ENCODE measurements at places on chromosomes 13 and 19.
A peak's percentile ranks its signal among the peaks of the same experiment; 100 is the strongest.

- DNase-seq, result no peak
Observed at GRCh38 chr13:44508562-44509077, 67.5 kb downstream of the TSC22D1 start.

DNA sequence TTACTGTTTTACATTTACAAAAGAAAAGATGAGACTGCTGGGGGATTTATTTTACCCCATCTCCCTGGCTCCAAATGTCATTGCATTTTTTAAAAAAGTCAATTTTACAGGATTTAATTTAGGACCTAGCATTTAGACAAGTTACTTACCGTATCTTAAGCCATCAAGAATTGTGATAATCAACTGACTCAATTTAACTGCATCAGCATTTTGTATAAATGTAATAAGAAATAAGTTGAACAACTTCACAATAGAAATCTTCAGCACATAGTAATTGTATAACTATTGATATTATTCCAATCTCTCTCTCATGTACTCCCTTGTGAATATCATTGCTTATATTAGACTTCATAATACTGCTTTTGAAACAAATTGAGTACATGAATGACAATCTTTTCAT, 907.5 kb upstream of the SLC10A2 start:
- DNase-seq, result no peak

GRCh38 chr19:39359026-39359425, 16.8 kb downstream of the SAMD4B start:
- DNase-seq, result peak; percentile 31

DNA sequence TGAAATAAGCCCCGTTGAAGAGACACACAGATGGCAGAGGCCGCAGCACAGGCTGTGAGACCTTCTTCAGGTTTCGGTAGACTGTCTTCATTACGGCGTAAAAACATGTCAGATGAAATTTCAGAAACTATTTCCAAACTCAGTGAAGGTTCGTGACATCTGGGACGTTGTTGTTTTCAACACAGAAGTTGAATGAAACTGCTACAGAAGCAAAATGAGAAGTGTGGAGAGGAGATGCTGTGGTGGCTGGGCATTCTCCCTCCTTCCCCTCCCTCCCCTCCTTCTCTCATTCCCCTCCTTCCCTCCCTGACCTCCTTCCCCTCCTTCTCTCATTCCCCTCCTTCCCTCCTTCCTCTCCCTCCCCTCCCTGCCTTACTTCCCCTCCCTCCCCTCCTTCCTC, 113.6 kb downstream of the ATP11A start:
- DNase-seq, result no peak

DNA sequence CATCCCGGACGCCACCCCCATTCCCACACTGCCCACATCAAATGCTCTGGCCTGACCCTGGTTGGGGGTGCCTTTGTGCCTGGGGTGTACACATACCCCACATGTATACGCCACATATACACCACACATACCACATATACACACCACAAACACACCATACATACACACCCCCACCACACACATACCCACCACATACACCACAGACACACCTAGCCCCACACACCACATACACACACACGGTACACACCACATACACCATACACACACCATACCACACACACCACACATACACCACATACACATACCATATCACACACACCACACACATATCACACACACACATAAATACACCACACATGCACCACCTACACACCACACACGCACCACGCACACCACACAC, 10.2 kb downstream of the ERFL start:
- no peak for DNase-seq

DNA sequence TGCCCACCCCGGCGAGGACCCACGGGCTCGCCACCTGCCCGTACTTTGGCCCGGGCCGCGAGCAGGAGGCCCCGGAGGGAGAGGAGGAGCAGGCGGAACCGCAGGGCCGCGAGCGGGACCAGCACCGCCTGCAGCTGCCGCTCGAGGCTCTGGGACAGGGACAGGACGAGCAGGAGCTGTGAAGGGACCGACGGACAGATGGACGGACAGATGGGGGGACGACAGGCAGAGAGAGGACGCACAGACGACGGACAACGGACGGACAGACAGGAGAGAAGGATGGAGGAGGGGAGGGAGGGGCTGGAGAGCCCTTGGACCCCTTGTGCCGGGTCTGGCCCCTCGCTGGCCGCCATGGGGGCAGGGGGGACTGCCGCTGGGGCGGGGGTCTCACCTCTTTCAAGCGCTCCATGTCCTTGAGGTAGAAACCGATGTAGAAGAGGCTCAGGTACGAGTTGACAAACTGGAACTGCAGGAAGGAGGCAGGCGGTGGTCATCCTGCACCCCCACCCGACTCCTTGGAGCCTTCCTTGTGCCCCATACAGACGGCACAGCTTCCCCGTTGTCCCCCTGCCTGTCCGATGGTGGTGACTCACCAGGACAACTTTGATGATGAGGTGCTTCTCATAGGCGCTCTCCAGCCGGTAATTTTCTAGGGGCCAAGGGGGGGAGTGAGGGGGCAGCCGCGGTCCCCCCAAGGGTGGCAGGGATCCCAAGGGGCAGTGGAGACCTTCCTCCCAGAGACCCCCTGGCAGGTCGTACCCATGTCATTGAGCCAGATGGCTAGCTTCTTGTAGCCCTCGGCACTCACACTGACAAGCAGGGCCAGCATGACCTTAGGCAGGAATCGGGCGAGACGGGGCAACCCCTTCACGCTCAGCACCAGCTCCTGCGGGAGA, 5.0 kb downstream of the ANO8 start:
- no peak for DNase-seq

DNA sequence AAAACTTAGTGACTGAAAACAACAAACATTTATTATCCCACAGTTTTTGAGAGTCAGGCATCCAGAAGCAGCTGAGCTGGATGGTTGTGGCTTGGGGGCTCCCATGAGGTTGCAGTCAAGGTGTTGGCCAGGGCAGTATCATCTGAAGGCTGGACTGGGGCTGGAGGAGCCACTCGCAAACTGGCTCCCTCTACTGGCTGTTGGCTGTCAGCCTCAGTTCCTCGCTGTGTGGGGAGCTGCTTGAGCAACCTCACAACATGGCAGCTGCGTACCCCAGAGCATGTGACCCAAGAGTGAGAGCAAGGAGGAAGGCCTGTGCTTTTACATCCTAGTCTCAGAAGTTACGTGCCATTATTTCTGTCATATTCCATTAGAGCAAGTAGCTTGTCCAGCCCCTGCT, 9.7 kb downstream of the YJU2 start:
- DNase-seq, result peak; percentile 22

- DNase-seq, result no peak
Observed at GRCh38 chr13:113020323-113021080, 51.5 kb downstream of the MCF2L start.

- DNase-seq, result no peak
Observed at GRCh38 chr19:43311706-43312105, 41.8 kb upstream of the CD177 start.

DNA sequence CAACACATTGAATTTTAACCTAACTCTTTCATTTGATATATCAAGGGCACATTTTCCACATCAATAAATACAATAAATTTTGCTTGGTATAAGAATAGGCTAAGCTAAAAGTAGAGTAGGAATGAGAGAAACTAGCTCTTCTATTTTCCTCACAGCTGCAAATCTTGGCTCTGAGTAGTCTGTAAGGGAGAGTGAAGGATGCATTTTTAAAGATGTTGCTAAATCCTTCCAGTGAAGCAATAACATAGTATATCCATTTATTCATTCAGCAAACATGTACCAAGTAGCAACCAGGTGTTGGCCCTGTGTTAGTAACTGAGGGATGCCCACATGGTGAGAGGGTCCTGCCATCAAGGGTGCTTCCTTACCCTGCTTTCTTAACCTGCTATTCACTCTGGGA, 799.9 kb downstream of the PCDH9 start:
- no peak for DNase-seq

DNA sequence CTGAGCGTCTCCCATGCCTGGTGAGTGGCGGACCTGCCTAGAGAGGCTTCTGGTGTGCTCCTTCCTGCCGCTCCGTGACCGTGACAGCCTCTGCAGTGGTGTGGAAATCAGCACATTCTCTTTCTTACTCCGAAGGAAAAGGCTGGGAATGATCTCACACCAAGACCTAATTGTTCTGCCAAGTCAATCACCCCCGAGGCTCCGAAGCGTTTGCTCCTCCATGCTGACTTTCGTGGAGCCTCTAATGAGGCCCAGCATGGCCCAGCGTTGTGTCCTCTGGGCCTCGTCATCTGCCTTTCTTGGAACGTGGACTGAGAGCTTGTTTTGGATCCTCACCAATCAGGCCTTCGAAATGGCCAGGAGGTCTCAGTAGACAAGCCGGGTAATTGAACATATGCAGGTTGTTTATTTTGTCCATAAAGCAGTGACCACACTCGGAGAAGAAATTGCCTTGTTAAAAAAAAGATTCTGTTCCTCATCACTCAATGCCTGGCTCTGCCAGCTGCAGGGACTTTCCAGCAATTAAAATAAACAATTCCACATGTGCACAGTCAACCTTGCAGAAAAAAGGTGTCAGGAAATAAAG, 107.1 kb downstream of the UBL3 start:
- no peak for DNase-seq

GRCh38 chr13:49315756-49316482, 68.2 kb downstream of the CDADC1 start:
- DNase-seq, result no peak

DNA sequence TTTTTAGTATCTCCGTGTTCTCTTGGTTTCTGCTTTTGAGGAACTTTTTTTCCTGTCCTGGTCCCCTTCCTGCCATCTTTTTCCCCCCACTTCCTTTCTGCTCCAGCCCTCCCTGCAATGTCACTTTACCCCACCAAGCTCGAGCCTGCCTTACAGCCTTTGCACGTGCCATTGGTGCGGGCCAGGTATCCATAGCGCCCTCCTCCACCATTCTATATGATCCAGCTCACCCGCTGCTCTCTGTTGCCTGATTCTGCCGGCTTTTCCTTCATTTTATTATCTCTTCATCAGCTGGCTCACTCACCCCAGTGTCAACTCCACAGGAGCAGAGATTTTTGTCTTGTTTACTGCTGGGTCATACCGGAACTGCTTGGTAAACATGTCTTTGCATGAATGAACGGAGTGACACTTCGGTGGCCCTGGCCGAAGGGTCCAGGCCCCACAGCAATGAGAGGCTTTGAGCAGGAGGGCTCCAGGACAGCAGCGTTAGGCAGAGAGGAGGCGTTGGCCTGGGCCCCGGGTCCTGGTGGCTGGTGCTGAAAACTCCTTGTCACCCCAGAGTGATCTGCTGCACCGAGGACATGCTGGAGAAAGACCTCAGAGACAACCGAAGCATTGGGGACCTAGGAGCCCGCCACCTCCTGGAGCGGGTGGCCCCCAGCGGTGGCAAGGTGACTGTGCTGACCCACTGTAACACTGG, 1.2 kb downstream of the MRI1 start:
- DNase-seq, result no peak

- no peak for DNase-seq
Observed at GRCh38 chr13:50116430-50116973, 101.3 kb downstream of the KCNRG start.

DNA sequence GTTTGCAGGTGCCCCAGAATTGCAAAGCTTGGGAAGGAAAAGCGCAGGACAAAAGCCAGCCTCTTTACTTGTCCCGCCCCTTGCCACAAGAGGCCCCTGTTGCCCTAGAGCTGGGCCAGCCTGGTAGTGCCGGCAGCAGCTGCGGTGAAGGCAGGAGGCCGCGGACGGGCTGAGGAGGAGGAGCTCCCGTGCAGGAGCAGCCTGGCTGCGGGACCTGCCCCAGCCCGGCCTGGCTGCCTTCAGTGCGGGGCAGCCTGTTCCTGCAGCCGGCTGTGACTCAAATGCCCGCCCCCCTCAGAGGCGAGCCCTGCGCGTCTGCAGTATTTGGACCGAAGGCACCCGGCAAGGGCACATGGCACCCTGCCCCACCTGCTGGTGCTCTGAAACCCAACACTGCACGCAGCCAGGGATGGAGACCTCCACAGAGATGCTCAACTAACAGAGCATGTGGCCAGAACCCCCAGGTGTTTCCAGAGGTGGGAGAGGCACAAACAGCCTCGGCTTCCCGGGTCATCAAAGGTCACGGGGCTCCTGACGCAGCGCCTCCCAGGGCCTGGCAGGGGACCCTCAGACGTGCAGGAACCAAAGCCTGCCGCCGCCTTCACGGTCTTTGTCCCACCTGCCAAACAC, 29.7 kb downstream of the NAXD start:
- peak; percentile 61 for DNase-seq

- DNase-seq, result no peak
Observed at GRCh38 chr13:105412171-105412570, 1123.3 kb downstream of the EFNB2 start.

- no peak for DNase-seq
Observed at GRCh38 chr19:5154799-5155426, 185.7 kb downstream of the PTPRS start.

DNA sequence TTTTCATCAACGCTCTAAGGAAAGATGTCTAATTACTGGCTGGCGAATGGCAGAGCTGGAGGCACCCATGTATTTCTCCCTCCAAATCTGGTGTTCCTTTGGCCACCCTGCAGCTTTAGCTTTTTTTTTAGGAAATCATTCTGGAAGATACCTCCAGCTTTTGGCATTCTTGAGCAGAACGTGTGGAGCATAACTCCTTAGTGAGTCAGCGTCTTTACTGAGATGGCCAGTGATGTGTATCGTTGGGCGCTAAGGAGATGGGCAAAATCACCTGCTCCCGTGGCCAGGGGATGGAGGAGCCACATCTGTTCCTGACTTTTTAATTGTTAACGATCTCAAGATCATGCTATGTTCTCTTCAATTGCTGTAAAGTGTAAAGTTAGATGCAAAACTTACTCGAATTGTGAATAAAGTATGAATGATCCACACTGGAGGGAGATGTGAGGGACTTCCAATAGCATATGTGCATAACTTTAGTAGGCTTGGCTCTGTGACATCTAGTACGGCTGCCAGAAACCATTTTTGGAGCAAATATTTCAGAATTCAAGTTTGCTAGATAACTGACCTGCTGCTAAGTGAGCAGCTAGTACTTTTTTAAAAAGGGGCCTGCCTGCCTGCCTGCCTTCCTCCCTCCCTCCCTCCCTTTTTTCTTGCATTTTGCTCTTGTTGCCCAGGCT, 24.4 kb upstream of the C1QTNF9 start:
- DNase-seq, result no peak

DNA sequence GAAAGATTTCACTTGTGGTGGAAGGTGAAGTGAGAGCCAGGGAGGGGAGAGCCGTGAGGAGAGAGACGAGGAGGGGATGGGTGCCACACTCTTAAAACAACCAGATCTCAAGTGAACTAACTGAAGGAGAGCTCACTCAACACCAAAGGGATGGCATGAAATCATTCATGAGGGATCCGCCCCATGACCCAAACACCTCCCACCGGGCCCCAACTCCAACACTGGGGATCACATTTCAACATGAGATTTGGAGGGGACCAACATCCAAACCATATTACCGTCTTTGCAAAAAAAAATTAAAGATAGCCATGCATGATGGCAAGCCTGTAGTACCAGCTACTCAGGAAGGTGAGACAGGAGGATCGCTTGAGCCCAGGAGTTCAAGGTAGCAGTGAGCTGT, 34.9 kb upstream of the POP4 start:
- no peak for DNase-seq
